ENCODE measurements at places on chromosomes 12 and 14.

GRCh38 chr12:23795494-23795893, 154.0 kb downstream of the SOX5 start:
- DNase-seq = no peak

GRCh38 chr12:53230108-53230845, 1.7 kb downstream of the RARG start:
- DNase-seq = no peak

GRCh38 chr12:95096852-95097251, 23.4 kb upstream of the NR2C1 start:
- DNase-seq = no peak

DNA sequence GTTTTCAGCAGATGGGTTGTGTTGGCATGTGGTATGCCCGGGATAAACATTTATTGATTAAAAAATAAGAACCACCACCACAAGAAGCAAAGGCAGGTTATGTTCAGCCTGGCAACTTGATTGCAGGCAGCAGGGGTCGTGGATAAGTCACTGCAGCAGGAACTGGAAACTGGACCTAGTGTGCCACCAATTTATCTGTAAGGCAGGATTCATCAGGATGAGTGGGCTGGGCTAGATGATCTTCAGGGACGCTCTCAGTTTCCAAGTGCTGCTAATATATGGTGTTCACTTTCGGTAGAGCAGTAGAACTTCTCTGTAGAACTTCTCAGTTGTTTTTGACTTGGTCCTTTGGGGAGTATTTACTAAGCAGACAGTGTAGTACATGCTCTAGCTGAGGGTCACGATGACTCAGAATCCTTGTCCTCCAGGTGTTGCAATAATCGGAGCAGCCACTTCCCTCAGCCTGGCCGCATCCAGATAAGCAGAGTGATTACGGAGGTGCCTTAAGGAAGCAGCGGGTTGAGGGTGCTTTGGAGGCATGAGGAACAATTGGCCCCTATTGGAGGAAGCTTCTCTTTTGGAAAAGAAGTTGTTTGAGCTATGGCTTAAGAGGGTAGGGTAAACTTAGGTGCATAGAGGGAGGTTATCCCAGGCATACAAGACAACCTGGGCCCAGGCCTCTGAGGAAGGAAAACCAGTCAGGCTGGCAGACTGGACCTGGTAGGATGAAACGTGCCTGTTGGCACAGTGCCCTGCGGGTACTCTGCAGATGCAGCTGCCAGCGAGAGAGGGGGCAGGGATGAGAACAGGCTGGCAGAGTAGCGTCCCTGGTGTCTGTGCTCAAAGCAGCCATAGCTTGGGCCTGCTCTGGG, 104.0 kb downstream of the GPR135 start:
- no peak for DNase-seq

- DNase-seq = no peak
These were observed 146.6 kb downstream of the STXBP6 start for GRCh38 chr14:24903337-24903736.

GRCh38 chr12:19633641-19634040, 194.3 kb downstream of the AEBP2 start:
- no peak for DNase-seq

DNA sequence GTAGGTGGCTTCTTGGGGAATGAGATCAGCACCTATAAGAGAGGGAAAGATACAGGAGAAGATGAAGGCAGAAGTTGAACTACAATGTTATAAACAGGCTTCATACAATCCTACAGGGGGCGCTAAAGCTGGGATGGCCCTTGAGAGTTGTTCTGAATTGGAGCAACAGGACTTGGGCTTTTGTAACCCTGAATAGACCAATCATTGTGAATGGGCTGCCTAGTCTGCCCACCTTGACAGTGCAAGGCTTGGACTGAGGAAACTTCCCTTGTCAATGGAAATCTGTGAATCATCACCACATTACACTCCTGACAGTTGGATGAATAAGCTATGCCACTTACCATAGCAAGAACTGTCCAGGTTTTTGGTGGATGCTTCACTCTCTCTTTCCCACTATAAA, 306.1 kb downstream of the KCNC2 start:
- DNase-seq = no peak

DNA sequence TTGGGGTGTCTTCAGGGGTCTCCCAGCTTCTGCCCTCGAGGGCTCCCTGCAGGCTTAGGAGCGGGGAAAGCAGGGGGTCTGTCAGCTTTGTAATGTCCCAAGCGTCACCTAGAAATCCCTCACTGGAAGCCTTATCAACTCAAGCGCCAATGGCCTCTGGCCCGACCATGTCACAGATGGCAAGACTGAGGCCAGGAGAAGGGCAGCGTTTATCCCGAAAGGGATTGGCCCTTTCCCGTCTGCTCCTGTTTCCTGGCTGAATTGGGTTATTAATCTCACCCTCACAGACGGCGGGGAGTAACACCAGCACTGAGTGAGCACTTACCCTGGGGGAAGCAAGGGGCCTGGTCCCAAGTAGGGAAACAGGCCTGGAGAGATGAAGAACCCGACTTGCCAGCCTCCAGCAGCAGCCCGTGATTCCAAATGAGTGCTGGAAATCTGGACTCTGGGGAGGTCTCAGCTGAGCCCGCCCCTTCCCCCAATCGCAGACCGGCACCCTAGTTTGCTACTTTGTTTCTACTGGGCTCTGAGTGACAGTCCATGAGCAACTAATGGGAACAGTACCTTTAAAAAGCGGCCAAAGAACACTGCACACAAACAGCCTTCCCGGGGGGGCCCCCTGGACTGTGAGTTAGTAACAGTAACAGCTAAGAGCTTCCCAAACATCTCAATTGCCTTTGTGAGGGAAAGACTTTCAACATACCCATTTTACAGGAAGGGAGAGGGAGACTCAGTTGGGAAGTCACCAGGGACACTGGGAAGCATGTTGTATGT, 2.1 kb upstream of the NCOR2 start:
- DNase-seq = no peak

DNA sequence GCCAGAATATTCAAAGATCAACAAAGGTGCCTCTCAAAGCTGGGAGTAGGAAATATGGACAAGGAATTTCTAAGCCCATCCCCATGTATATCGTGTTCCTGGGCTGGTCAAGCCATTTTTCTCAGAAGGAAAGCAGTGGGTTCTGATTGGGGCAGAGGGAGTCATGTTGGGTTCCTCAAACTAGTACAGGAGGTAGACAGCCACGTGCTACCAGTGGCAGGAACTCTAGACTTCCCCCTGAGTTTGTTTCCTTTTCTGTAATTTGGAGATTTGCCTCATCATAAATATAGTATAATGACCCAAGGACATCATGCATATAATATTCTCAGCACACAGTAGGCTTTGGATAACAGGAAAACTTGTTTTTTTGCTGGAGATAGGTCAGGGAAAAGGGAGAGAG, 16.4 kb upstream of the PLEKHH1 start:
- no peak for DNase-seq

DNA sequence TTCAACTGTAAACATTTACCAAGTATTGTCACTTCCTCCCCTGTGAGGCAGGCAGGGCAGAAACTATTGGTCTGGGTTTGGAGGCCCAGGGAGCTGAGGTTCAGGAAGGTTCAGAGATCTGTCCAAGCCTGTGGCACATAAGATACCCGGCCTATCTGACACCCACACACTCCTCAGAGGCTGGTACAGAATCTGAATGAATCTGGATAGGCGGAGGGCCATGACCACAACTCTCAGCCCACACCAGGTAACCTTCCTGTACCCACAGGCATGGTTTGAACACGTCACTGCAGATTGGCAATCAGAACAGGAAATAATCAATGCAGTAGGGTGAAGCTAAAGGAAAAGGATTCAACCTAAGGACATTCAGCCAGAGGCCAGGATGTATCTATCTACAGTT, 92.8 kb upstream of the TMCC3 start:
- no peak for DNase-seq

DNA sequence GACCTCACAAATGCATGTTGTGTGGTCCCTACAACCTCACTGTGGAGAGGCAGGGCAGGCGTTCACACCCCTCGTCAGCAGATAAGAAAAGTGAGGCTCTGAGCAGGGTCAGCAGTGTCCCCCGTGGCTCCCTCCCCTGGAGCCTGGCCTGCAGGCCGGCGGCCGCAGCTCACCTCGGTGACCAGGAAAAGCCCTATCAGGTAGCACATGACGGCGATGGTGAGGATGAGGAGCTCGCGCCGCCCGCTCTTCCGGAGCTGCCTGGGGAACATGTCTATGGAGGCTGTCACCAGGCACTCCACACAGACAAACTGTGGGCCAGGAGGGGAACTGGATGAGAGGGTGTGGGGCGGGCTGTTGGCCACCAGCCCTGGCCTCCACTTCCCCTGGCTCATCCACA, 18.0 kb downstream of the SLC6A12 start:
- no peak for DNase-seq

DNA sequence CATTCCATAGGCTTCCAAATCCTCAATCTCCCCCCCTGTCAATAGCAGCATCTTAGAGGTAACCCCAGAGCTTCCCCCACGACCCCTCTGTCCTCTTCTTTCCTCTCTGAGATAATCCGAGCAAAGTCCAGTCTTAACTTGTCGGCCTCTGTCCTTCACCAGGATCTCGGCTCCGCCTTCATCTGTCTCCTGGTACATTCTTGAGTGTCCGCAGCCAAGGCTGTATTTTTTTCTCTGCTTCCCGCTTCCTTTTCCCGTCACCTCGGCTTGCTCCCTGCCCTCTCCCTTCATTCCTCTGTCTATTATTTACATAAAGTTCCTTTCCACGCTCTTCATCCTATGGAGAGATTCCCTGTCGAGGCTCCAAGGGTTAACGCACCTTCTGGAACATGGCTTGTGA, 153.9 kb upstream of the GSC start:
- no peak for DNase-seq

- DNase-seq = no peak
These were observed 241.5 kb upstream of the FBXO33 start for GRCh38 chr14:39673734-39674133.

GRCh38 chr12:6824085-6824775, 2.6 kb downstream of the GPR162 start:
- no peak for DNase-seq

DNA sequence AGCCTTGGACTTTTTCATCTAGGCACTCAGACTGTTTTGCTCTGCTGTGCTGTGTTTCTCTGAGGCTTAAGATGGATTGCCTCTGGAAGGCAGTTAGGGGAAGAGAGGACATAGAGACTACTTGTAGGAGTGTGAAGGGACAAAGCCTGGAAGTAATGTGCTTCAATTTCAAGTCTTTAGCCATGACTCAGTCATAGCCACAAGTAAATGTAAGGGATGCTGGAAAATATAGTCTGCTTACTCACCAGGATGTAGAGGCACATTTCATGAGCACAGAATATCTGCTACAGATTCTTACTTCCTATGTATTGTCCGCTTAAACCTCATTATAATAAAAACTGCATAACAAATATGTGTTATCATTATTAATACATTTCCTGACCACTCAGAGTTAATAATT, 794.3 kb upstream of the NOVA1 start:
- no peak for DNase-seq

GRCh38 chr12:95397571-95397970, 76.4 kb upstream of the METAP2 start:
- no peak for DNase-seq

GRCh38 chr14:85122690-85123089, 407.3 kb upstream of the FLRT2 start:
- no peak for DNase-seq

DNA sequence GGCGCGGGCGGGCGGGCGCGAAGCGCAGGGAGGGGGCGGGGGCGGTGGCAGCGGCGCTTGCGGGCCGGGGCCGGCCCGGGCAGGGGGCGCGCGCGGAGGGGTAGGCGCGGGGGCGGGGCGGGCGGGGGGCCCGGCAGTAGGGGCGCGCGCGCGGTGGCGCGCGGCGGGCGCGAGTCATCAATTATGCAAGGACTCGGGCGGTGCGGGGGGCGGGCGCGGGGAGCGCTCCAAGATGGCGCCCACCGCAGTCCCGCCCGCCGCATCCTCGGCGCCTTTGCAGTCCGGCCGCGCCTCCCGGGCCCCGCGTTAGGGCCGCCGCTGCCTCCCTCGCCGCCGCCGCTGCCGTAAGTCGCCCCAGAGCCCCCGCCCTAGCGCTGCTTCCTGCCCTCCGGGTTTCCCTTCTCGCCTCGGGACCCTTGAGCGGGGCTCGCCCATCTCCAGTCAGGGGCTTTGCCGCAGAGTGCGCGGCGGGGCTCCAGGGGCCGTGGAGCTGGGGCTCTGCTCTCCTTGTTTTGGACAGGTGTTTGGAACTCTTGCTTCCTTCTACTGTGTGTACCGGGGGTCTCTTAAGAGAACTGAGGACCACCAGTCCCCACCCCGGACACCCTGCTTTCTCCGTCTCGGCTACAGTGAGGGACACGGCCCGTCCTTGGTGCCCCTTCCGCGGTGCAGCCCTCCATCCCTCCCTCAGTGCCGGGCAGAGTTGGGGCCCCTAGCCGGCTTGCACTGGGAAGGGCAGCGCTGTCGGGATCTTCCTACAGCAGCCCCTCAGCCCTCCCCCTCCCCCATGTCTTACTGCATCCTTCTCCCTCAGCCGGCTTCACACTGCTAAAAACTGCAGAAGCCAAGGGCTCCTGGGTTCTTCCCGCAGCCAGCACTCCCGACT, at the start of gene SCN8A:
TSS of gene SCN8A (plus strand) at position 218 of the 886 bp plus-strand sequence. CDS start 71,585 bp downstream, outside the sequence.
- peak; percentile 59 for DNase-seq
